Stimulated activated CD4-positive, alpha-beta T cell treated with anti-CD3 and anti-CD28 coated beads, Interleukin-2, amount 100 ng/mL, for 24 hours (primary cell): ENCODE measurements at places on chromosomes 5 and 9.

DNA sequence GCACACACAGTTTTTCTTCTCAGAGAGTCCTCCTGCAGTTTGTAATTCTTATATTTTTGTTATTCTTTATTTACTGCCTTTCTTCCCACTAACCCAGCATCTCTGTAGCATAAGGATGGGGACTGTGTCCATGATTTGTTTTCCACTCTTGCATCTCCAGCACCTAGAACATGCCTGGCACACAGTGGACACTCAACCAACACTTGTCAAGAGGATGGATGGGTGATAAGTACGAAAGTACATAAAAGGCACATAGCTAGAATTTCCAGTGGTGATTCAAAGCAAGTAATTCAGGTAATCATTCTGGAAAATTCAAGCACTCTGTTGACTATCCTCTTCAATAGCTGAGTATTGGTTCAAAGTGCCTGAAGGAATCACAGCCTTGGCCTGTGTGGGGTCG, 60.2 kb upstream of the TRIO start:
- DNase-seq: no peak

- DNase-seq: no peak
Measured at GRCh38 chr9:90659650-90660364, 17.2 kb upstream of the DIRAS2 start.

DNA sequence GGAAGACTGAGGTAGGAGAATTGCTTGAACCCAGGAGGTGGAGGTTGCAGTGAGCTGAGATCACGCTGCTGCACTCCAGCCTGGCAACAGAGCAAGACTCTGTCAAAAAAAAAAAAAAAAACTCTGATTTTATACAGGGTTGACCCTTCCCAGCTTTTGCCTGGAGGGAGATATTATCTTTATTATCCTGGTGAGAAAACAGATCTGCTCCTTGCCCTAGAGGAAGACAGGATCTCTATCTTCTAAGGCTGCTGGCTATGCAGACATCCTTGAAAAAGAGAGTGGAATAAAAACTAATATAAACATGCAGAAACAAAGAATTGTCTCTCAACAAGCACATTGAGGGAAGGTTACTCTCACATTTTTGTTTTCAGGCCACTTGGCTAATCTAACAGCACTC, 1503.4 kb upstream of the WWC1 start:
- no peak for DNase-seq

GRCh38 chr5:170057311-170057710, 48.4 kb upstream of the FOXI1 start:
- no peak for DNase-seq

- DNase-seq: no peak
Measured at GRCh38 chr5:118616281-118616680, 372.1 kb downstream of the DTWD2 start.

DNA sequence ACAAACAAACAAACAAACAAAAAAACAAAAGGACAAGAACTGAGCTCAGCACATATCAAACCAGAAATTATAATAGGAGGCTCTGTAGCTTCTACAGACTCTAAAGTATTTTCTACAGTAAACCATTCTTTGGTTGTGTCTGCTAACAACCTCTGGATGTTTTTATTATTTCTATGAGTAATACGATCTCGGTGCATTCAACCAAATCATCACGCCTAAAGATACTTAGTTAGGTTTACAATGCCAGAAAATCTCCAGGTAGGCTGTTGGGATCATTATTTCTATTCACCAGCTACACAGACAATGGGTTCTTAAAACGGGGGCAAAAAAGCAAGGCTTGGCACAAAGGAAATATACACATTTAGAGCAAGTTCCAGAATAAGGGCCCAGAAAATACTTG, 41.6 kb upstream of the ALDOB start:
- no peak for DNase-seq

GRCh38 chr5:175109058-175109755, 334.8 kb downstream of the DRD1 start:
- DNase-seq: no peak
